ENCODE measurements at places on chromosomes 7 and 10.
A peak's percentile ranks its signal among the peaks of the same experiment; 100 is the strongest.

- H3K27ac ChIP-seq, result no peak overlapping the region
- no peak overlapping the region for H3K4me3 ChIP-seq
- no peaks in the 10 kb centered on the region for H3K36me3 ChIP-seq
- DNase-seq, result no peak
- H3K4me1 ChIP-seq, result peaks cover 43% of the 10 kb centered on the region
Measured at GRCh38 chr7:44279286-44279685, 46.1 kb downstream of the CAMK2B start.

DNA sequence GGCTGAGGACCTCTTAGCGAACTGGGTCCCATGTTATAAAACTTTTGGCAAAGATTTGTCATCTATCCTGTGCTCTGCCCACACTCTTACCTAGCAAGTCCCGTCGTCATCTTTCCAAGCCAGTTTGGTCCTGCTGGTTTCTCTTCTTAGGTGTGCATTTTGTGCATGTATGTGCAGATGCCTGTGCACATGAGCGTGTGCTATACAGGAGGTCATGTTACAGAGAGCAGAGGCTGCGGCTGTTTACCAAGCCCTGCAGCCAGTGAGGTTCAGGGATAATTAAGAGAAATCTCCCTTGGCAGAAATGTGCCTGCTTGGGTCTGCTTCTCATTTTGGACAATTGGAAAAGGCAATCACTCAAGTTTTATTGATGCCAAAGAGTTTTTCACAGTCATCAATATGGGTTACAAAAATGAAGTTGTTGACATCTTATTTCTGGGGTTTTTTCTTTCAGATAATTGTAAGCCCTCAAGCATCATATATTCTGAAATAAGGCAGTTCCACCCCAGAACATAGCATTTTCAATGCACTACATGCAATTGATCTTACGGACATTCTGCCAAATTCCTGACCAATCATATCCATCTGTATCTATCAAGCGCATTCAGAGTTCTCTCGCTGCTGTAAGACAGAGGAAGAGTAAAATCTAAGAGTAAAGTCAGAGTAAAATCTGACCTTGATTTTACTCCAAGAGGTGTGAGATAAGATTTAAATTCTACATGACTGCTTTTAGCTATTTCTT is 361.4 kb upstream of the ZNF32 start:
- H3K36me3 ChIP-seq, result no peaks in the 10 kb centered on the region
- peaks cover 3% of the 10 kb centered on the region for H3K4me1 ChIP-seq
- DNase-seq, result no peak
- H3K27me3 ChIP-seq, result no peaks in the 10 kb centered on the region

GRCh38 chr7:81926-82756 is 110.2 kb upstream of the FAM20C start:
- DNase-seq, result no peak
- H3K4me1 ChIP-seq, result no peaks in the 10 kb centered on the region
- no peaks in the 10 kb centered on the region for H3K36me3 ChIP-seq

DNA sequence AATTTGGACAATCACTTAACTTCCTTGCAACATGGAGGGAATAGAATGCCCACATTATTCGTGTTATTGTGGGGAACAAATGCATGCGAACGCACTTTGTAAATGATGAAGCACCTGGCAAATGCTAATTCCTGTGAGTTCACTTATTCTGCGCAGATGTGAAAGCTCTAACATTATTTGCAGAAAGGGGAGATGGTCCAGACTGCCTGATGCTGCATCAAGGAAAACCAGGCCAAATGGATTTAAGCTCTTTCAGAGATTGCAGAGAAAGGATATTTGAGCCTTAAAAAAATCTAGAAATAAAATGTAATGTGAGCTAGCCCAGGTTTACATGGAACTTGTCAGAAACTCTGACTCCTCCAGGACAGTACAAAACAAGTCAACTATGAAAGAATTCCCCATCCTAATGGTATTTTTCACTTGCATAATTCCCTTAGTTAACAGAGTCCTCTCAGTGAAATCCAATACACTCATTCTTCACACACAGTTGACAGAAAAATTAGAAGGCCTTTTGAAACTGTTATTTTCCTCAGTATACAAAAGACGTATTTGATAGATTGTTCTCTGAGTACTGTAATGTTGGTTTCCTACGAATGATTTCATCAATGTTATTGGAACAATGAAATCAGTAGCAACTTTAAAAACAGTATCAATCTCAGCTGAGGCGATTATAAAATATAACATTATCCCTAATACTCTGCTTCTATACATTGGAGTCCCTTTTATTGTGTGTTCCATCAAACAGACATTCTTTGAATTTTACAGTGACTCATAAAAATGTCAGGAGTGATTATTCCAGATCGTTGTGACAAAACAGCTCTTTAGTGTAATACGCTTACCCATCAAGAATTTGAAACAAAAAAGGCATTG is 136.3 kb upstream of the ANK3 start:
- H3K27me3 ChIP-seq, result no peaks in the 10 kb centered on the region
- no peak overlapping the region for H3K27ac ChIP-seq
- H3K4me3 ChIP-seq, result no peak overlapping the region
- no peak for DNase-seq

GRCh38 chr10:87860816-87861403 is 2.4 kb downstream of the KLLN start:
- H3K4me3 ChIP-seq, result no peak overlapping the region
- H3K27me3 ChIP-seq, result no peaks in the 10 kb centered on the region
- H3K36me3 ChIP-seq, result no peaks in the 10 kb centered on the region
- H3K4me1 ChIP-seq, result peaks cover 3% of the 10 kb centered on the region
- H3K27ac ChIP-seq, result peak overlapping the region; percentile 91
- no peak for DNase-seq

DNA sequence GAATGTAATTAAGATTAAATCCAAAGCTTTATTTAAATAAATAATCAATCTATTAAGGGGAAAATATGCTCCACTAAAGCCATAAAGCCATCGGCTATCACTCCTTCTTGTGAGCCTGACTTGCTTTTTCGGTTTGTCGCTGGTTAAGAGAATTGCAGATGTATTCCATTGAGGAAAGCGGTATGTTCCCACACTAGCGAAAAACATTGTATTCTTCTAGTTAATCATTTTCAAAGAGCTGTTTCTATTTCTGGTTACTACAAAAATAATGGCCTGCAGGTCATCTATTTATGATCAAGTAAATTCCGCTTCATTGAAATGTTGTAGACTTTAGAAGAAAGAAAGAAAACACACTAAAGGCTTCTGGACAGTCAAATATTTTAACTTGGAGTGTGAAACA is 173.4 kb downstream of the CACNB2 start:
- peak; percentile 14 for DNase-seq
- no peaks in the 10 kb centered on the region for H3K4me1 ChIP-seq
- no peaks in the 10 kb centered on the region for H3K27me3 ChIP-seq
- H3K4me3 ChIP-seq, result no peak overlapping the region

GRCh38 chr7:30973791-30974604 is 10.2 kb downstream of the GHRHR start:
- no peaks in the 10 kb centered on the region for H3K36me3 ChIP-seq
- peak overlapping the region; percentile 52 for H3K27ac ChIP-seq
- no peak overlapping the region for H3K4me3 ChIP-seq
- no peak for DNase-seq

DNA sequence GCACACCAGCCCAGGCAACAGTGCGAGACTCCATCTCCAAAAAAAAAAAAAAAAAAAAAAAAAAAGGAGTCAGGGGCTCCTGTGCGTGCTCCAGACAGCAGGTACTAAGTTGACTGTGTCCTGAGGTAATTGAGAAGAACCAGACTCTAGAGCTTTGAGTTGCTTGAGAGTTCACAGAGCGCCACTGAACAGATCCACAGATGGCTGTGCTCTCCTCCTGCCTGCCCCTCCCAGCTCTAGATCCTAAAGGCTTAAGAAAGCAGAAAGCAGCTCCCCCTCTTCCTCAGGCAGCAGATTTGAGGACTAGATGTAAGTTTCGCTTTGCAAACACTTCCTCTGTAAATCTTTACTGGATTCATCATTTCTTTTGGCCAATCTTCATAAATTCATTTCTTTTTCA is 38.7 kb downstream of the SHH start:
- H3K27me3 ChIP-seq, result no peaks in the 10 kb centered on the region
- peaks cover 26% of the 10 kb centered on the region for H3K36me3 ChIP-seq
- DNase-seq, result no peak
- H3K4me3 ChIP-seq, result no peak overlapping the region

- no peaks in the 10 kb centered on the region for H3K36me3 ChIP-seq
- H3K27ac ChIP-seq, result no peak overlapping the region
- H3K4me1 ChIP-seq, result no peaks in the 10 kb centered on the region
- no peak overlapping the region for H3K4me3 ChIP-seq
Measured at GRCh38 chr10:25493122-25493893, 318.5 kb downstream of the GPR158 start.

DNA sequence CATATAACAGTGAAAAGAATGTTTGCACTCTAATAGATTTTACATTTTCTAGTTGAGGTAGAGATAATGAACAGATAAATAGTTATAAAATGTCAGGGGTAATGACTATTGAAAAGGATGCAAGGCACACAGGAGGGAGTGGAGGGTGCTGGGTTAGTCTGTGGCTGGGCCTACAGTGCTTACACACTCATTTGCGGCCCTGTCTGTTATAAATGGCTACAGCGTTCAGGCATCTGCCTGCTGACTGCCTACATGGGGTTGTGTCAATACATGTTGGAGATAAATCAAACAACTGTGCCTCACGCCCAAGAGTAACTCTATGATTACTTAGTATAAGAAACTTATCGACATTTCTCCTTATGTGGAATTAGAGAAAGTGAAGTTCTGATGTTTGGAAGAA is 313.3 kb downstream of the ACTR3B start:
- no peak overlapping the region for H3K4me3 ChIP-seq
- H3K36me3 ChIP-seq, result no peaks in the 10 kb centered on the region
- H3K27ac ChIP-seq, result no peak overlapping the region
- no peaks in the 10 kb centered on the region for H3K4me1 ChIP-seq

DNA sequence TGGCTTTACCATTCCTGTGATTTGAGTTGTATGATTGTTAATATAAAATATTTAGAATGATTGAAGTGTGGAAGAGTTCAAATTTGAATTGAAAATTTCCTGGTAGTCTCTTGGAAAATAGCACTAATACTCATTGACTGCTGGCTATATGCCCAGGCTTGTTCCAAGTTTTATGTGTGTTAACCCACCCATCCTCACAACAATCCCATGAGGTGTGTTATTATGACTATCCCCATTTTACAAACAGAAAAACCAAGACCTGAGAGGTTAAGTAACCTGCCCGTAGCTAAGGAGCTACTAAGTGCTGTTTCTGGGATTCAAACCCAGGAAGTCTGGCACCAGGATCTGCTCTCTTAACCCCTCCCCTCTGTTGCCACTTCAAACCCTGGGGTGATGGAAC is 213.9 kb downstream of the CREB5 start:
- no peaks in the 10 kb centered on the region for H3K36me3 ChIP-seq
- no peak overlapping the region for H3K4me3 ChIP-seq
- H3K27ac ChIP-seq, result no peak overlapping the region
- DNase-seq, result no peak

DNA sequence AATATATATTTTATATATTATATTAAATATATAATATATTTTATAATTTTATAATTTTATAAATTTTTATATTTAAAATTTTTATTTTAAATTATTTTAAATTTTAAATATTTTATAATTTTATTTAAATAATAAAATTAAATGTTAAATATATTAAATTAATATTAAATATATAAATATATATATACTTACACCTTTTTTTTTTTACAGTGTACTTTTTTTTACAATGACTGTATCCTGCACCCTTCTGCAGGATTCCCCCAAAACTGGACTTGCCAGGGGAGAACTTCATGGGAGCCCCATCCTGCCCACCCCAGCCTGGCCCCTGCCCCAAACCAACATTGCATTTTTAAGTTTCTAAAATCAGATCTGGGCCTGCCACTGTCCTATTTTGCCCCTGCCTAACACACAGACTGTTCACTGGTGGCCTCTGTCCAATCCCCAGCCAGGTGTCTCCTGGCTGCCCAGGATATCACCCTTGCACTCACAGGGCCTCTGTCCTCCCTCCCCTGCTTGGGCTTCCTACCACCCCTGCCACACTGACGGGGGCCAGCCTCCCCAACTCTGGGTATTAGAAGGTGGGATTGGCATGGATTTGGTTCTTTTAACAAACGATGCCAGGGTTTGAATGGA is 138.0 kb downstream of the ADCY1 start:
- H3K27me3 ChIP-seq, result no peaks in the 10 kb centered on the region
- DNase-seq, result no peak
- no peak overlapping the region for H3K27ac ChIP-seq
- no peak overlapping the region for H3K4me3 ChIP-seq
- H3K36me3 ChIP-seq, result no peaks in the 10 kb centered on the region
- H3K4me1 ChIP-seq, result peaks cover 8% of the 10 kb centered on the region

GRCh38 chr10:95415621-95416031 is 124.8 kb upstream of the PDLIM1 start:
- H3K4me1 ChIP-seq, result no peaks in the 10 kb centered on the region
- peaks cover 11% of the 10 kb centered on the region for H3K36me3 ChIP-seq
- H3K4me3 ChIP-seq, result no peak overlapping the region
- peak overlapping the region; percentile 91 for H3K27ac ChIP-seq

DNA sequence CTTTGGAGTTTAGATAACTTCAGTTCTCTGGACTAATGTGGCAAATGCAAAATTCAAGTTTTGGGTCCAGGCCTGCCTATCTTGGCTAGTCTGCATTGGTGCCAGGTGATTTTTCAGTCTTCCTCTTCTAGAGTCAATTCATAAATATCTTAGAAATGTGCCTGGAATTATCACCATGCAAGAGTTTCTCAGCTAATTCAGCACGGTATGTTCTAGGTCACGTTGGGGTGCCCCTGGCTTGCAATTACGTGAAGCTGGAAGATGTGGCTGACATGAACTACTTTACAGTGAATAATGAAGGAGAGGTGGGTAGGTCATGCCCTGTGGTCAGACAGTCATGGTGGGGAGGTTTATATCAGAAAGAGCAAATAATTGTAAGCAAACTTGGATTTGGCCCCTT is 25.0 kb downstream of the ZDHHC6 start:
- H3K27me3 ChIP-seq, result no peaks in the 10 kb centered on the region
- no peaks in the 10 kb centered on the region for H3K4me1 ChIP-seq
- no peak overlapping the region for H3K27ac ChIP-seq
- H3K4me3 ChIP-seq, result no peak overlapping the region
- no peak for DNase-seq

GRCh38 chr7:101885597-101885955 is 68.2 kb downstream of the CUX1 start:
- H3K27me3 ChIP-seq, result no peaks in the 10 kb centered on the region
- H3K4me1 ChIP-seq, result peaks cover 13% of the 10 kb centered on the region
- DNase-seq, result no peak
- H3K4me3 ChIP-seq, result no peak overlapping the region
- peak overlapping the region; percentile 36 for H3K27ac ChIP-seq

- no peak for DNase-seq
- no peaks in the 10 kb centered on the region for H3K27me3 ChIP-seq
- H3K4me3 ChIP-seq, result no peak overlapping the region
- no peak overlapping the region for H3K27ac ChIP-seq
- peaks cover 31% of the 10 kb centered on the region for H3K4me1 ChIP-seq
- H3K36me3 ChIP-seq, result no peaks in the 10 kb centered on the region
Measured at GRCh38 chr10:132449051-132449810, 52.2 kb downstream of the PWWP2B start.

Data from lung (tissue), 17 donors.